ENCODE measurements at places on chromosomes 5 and 9.

DNA sequence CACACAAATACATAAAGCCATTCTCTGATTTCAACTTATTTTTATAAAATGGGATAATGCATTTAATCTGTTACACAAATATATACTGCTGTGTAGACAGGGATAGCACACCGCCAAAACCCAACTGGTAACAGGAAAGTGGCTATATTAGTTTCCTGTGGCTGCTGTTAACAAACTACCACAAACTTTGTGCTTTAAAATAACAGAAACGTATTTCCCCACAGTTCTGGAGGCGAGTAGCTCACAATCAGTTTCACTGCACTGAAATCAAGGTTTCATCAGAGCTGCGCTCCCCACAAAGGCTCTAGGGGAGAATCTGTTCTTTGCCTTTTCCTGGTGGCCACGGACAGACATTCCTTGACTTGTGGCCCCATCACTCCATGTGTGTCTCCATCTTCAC is 94.0 kb downstream of the MLLT3 start:
- no peak for DNase-seq

DNA sequence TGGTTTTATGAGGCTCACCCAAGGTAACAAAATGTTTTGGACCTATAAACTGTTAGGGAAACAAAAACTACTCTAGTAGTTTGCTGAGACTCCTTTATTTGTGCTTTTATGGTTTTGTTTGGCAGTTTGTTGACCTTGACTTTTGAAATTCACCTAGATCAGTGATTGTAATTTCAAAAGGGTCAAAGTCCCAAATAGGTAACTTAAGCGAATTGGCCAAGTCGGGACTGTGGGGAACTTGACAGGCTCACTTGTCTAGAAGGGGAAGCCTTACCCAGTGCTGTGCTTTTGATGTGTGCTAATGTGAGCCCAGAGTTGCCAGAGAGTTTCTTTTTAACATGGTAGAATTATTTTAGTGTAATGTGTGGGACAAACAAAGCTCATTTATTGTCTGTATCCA is 87.2 kb upstream of the SGCD start:
- DNase-seq: no peak

- no peak for DNase-seq
These were observed 7.8 kb downstream of the NOTCH1 start for GRCh38 chr9:136537896-136538598.

GRCh38 chr5:176726746-176727527 is 79.7 kb downstream of the TSPAN17 start:
- DNase-seq: no peak

GRCh38 chr5:137329586-137330296 is 169.4 kb downstream of the SPOCK1 start:
- DNase-seq: no peak

GRCh38 chr5:97751540-97751939 is 568.5 kb upstream of the RIOK2 start:
- no peak for DNase-seq

DNA sequence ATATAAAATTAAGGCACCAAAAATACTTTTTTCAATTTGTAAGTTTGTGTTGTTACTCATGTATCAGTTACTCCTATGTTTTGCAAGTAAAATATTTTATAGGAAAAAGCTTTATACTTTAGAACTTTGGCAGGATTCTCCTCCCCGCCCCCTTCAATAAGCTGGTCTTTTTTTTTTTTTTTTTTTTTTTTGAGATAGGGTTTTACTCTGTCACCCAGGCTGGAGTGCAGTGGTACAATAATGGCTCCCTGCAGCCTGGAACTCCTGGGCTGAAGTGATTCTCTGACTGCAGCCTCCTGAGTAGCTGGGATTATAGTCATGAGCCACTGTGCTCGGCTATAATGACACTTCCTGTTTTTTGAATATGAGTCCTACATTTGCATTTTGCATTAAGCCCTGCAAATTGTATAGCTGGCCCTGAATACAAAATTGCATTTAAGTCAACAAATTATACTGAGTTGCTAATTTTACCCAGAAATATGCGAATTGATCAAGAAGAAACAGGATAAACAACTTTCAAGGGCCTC is 192.9 kb downstream of the PIK3R1 start:
- no peak for DNase-seq

DNA sequence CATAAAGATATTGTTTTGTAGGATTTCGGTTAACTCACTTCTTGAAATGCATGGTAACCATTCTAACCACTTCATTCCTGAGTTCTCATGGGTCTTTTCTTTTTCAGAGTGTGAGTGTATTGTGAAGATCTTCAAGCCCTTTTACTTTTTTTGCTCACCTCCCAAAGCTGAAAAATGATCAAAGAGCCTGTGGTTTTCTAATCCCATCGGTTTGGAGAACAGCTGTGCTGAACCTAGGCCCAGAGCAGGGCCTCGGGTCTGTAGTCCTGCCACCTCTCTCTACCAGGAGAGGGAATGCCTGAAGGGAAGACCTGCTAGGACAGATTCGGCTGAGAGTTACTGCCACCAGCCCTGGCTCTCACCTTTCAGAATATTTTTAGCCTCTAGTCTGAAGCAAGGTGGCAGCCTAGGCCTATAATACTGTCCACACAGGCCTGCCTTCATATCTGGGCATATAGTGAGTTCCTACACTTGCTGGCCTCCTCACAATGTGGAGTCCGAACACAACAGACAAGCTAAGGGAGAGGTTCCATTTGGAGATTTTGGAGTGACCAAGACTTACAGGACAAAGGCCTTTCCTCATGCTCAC is 13.8 kb downstream of the RGMB start:
- no peak for DNase-seq

DNA sequence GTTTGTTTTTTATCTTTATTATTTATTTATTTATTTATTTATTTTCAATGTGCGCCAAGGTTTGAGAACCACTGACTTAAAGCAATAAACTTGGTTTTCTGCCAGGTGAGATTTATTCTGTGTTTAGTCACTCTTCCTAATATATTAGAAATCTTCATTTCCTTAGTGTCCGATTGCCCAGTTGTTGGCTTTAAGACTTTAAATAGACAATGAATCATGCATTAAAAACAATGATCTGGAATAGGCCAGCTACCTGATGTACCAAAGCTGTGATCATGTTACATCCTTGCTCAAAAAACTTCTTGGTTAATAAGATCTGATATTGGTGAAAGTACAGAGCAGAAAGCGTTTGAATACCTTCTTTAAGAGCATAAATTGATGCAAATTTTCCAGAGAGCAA is 52.1 kb upstream of the ERBIN start:
- DNase-seq: no peak

DNA sequence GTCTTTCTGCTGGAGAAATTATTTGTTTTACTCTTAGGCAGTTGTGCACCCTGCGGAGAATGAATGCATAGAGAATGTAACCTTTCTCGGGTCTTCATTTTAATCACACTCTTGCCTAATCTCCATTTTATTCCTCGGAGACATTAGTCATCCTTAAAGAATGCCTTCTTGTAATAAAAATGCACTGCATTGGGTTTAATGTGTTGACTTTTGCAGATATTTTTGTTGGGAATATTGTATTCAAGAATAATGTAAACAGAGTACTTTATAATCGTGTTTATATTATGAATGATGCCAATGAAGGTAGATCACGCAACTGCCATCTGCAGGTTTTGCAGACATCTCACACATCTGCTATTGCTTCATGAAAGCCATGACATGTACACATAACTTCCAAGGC is 1093.9 kb upstream of the CDH6 start:
- DNase-seq: no peak

DNA sequence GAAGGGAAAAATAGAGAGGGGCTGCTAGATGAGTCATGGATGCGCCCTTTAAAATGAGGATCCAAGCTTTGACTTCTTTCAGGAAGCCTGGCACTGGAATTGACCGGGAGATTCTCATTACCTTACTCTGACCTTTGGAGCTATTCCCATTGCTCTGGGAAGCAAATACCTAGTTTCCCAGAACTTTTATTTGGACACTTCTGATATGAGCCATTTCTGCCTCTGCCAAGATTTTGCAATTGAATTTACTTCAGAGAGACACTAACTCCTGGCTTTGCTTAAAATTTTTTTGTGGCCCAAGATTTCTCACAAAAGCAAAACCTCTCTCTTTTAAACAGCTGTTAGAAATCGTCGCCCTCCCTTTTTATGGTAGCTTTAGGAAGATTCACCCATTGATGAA is 15.7 kb upstream of the AGXT2 start:
- no peak for DNase-seq

GRCh38 chr9:92324889-92325268 is 271 bp downstream of the NOL8 start:
- DNase-seq: no peak

DNA sequence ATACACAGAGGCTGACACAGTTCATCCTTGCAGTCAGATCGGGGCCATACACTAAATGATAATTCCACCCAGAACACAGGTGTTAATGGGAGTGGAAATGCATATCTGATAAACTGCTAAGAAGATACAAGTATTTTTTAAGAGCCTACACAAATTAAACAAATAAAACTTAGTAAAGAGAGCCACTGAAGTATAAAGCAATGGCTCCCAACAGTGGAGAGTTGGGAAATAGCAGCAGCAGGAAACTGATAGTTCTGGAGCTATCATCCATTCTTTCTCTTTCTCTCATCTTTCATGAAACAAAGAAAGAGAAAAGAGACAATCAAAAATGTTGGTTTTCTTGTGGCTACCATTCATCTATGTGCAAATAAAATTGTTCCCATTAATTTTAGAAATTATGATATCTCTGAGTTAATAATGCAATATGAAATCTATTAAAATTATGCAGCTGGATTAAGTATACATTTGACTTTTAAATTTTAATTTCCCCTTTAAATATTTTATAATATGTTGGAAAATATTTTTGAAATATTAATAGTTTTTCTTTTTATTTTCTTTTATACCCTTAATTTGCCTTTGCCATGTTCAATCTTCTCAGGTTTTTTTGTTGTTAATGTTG is 120.8 kb downstream of the EMB start:
- no peak for DNase-seq

DNA sequence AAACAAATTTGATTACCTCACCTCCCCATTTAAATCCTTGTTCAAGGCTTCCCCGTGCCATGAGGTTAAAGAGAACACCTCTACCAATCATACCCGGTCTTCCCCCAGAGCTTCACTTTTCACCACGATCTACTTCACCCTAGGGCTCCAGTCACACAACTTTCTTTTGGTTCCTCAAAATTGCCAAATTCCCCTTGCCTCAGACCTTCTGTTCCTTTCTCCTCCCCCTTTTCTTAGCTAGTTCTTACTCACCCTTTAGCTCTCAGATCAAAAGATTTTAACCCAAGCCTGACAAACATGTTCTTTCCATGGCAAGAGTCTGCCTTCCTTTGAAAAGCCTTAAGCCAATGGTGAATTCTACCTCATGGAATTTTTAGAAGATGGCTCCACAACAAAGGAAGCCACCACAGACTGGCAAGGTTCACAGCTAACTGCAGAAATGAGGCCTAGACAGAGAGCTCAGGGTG is 56.7 kb downstream of the MAPKAP1 start:
- DNase-seq: no peak

DNA sequence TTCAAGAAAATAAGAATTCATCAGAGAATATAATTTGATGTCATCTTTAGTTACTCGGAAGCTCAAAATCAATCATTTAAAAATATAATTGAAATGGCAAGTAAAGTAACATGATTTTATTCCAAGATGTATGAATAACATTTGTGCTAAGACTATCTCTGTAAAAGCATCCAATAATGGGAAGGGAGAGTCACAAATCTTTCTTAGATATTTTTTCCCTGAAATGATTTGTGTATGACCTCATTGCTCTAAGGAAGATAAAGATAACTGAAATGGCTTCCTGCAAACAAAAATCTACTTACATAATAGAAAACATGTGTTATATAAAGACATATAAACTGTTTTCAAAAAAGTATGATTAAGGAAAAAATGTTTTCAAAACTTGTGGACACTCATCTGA is 97.4 kb upstream of the FGF10 start:
- DNase-seq: no peak

DNA sequence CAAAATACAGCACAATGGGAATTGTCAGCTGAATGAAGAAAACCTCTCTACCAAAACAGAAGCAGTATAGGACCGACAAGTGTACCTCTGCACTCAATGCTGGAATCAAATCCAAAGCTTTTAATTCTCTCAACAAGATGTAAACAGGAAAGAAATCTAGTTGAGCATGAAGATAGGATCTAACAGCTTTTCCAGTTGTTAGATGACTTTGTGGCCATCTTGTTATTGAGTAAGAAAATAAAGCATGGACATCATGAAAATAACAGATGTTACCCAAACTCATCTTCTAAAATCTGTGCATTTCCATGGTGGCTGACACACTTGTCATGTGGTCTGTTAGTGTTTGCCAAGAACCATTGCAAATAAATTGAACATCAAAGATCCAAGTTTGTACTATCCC is 34.7 kb downstream of the SREK1 start:
- no peak for DNase-seq
